ENCODE measurements at places on chromosomes 5 and 9. TPM values are rescaled to one million over a fixed set of nuclear protein-coding genes. Genes with fewer than 3 reads are reported as not detected.
A peak's percentile ranks its signal among the peaks of the same experiment; 100 is the strongest.

Gene SPOCK1
- 5.5 TPM for polyA plus RNA-seq

Gene ELOVL7
- 0.20 TPM for polyA plus RNA-seq

Gene ZNF366
- 2.5 TPM for polyA plus RNA-seq

Gene PALM2AKAP2
- polyA plus RNA-seq = 28.9 TPM

Gene PHF24
- 0.13 TPM for polyA plus RNA-seq

Gene GHR
- polyA plus RNA-seq = 22.3 TPM

DNA sequence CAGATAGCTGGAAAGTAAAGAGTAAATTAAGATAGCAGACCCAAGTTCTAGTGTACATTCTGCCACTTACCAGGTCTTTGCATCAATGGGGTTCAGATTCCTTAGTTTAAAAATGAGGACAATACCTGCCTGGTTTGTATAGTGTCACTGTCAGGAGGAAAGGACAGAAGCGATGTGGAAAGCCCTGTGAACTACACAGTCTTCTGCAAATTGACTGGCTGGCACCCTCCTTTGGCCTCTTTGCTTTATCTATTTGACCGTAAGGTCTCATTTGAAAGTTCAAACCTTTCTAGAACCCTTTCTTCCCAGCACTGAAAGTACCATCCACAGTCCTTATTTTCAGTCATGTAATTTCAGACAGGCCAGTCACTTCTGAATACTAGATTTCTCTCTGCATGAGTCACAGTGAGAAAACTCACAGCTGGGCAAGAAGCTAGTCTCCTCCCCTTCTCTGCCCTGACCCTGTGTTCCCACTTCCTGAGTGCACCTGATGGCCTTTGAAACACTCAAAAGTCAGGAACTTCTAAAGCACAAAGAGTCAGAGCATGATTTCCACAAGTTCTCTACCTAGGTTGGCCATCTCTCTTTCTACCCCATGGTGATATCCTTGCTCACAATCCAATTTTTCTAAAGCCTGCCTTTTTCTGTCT, 91.3 kb upstream of the RASEF start:
- DNase-seq = no peak

DNA sequence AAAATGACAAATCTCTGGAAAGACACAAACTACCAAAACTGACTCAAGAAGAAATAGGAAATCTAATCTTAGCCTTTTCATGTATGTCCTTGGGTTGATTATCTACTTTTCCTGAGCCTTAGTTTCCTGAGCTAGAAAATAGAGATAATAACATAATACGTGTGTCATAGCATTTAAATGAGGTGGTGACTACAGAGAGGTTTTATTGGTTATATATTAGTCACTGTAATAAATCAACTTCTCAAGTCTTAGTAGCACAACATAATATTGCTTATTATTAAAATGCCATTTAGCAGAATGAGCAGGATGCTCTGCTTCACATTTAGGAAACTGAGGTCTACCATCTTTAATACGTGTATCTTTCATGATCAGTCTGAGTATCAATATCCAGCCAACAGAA, 7.1 kb upstream of the PJA2 start:
- DNase-seq = no peak

DNA sequence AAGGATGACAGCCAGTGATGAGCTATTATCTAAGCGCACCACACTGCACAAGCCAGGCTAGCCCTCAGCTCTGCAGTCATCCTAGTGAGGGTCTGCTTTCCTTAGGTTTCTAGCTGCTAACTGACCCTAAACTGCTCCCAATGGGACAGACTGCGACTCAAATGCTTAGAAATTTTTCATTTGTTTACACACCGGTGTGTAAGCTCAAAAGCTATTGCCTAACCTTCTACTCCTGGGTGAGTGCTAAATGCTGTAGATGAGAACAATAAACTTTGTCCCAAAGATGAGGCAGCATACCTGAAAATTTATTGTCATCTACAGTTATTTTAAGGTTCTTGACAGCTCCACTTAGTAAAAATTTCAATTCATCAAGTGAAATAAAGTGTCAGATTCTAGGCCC, 311.4 kb downstream of the TMEM167A start:
- no peak for DNase-seq

DNA sequence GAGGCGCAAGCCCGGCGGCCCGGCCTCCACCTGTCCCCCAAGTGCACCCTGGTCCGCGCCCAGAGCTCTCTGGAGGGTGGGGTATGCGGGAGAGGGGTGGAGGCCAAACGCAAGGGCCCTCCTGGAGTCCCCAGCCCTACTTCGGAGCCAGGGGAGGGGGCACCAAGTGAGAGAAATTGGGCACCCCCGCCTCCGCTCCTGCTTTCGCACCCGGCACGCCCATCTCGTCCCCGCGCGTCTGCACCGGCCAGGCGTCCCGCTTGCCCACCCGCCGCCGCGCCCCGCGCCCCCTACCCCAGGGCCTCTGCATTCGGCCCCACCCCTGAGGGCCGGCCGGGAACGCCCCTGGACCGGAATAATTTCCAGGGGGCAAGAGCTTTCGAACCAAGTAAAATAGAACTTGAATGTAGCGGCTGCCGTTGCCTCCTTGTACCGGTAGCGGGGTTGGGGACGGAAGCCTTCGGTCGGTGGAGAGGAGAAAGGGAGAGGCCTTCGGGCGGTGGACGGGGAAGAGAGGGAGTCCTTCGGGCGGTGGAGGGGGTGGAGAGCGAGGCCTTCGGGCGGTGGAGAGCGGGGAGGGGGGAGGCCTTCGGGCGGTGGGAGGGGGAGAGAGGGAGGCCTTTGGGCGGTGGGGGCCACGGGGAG, 694 bp upstream of the PHPT1 start:
- DNase-seq = no peak

DNA sequence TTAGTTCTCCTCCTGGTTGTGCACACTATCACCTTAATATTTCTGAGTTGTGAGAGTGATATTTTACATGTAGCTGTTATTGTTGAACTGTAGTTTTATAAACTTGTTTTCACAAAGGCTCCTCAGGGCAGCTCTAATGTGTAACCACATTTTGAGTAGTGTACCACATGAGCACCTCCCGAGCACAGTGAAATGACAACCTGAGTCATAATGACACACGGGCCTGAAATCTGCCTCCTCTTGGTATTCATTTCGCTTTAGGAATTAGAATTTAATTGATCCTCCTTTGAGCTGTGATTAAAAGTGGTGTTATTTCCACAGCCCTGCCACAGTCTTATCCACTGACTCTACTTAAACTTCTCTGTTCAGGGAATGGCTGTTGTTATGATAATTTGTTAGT, 7.9 kb downstream of the MTRR start:
- DNase-seq = no peak

DNA sequence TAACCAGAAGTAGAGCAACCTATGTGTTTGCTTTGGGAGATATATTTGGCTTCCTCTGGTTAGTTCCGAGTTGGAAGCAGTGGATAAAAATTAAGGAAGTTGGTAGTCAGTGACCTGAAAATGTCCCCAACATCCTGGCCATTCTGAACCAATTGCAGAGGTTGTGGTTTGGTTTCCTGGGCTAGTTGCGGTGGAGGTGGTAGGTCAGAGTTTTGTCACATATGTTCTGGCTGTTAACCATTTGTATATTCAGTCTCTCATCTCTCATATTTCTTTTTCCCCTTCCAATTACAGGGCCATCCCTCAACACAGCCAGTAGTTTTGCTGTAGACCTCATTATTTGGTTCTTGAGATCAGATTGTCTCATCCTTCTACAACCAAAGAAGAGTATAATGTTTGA, 1026.9 kb downstream of the PTPRD start:
- no peak for DNase-seq

DNA sequence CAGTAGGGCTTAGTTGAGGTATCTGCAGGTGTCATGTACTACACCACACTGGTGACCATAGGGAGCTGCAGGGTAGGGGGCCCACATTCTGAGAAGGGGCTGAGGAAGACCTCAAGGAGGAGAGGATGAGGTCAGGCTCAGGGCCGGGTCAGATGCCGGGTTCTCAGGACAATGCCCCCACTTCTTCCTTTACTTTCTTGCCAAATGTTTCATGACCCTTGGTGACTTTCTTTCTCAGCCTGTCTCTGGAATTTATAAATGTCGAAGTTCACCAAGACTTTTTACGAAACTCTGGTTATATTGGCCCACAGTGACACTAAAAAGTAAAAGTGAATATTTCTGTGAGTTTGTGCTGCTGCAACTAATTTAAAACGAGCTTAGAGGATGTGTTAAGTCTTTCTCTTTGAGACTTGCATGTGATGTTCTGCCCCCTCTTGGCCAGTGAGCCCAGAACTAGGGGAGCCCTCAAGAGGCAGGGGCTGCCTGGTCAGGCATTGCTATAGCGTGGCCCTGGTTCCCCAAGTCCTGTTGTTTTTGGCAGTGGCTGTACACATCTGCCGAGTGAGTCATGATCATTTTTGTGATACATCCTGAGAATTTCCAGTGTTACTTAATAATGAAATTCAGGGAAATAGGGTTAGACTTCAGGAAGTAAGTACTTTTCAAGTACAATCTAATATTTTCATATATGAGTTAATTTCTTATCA, 11.2 kb downstream of the ACO1 start:
- peak; percentile 69 for DNase-seq

DNA sequence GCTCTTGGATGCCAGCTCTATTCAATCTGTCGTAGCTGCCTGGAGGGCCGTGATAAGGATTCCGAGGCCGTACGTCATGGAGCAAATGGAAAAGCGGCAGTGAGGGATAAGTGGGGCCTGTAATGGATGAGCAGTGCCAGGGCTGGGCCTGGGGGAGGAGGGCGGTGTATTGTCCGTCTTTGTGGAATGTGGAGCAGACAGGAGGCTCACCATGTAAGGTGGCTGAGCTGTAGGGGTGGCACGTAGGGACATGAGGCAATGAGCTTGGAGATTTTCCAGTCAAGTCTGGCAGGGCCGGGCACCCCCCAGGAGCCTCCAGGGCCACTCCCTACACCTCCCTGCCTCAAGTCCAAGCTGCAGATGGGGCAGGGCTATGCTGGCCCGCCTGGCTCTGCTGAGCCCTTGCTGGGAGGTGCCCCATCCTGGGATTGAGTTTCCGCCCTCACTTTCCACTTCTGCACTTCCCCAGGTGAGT, 29.2 kb downstream of the NCS1 start:
- no peak for DNase-seq

DNA sequence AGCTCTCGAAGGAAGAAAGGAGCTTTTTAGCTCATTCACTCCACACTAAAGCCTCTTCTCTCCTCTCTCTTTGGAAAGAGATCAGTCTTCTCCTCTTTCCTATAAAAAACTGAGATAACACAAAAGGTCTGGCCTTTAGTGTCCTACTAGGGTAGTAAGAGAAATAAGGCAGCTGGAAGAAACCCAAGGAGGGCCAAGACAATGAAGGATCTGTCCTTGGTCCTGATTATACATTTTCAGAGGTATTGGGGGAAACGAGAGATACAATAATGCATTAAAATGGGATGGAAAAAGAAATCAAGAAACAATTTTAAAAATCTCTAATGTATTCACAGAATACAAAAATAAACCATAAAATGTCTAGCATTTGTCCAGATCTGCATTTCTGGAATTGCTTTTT, 184.0 kb downstream of the SLF1 start:
- no peak for DNase-seq

DNA sequence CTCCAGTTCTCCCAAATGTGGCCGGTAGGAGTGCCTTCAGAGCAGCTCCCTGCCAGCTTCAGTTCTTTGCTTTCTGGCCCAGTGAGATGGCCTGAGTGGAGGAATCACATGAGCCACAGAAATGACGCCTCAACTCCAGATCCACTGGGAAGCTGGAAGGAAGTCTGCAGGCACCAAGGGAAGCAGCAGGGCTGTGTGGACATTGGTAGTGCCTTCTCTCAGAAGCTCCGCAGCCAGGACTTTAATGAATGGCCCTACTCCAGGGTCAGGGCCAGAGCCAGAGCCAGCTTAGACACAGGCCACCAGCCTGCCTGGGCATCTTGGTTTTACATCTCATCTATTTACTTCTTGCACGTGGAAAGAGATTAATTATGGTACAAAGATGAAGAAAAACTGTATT, 12.0 kb upstream of the PSMB7 start:
- DNase-seq = no peak

GRCh38 chr9:74173284-74173683, 323.9 kb upstream of the RORB start:
- DNase-seq = no peak

- peak; percentile 97 for DNase-seq
Observed at GRCh38 chr9:23826120-23826629, at the start of gene ELAVL2. TSS of gene ELAVL2 (minus strand) at chr9:23826240. CDS start at chr9:23762234, 64,006 bp downstream.

- no peak for DNase-seq
Observed at GRCh38 chr5:180806351-180807011, 3.9 kb upstream of the MGAT1 start.

- DNase-seq = no peak
Observed at GRCh38 chr9:89716559-89716958, 111.7 kb downstream of the GADD45G start.

GRCh38 chr5:159034083-159034824, 65.5 kb downstream of the EBF1 start:
- DNase-seq = no peak

GRCh38 chr5:35408146-35408545, 177.9 kb upstream of the PRLR start:
- DNase-seq = no peak

DNA sequence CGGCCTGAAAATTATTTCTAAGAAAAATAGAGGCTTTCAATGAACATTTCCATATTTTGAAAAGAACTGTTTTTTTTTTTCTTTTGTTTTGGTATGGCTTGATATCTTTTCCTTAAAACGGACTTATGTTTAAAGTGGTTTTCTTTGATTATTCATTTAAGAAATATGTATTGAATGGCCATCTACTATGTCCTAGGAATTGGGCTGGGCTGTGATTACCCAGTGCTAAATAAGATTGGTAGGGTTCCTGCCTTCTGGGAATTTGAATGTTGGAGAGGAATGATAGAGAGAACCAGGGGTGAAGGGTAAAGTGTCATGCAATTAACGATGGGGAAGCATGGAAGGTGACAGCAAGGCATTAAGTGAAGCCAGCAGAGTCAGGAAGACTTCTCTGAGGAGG, 33.2 kb downstream of the TNFSF8 start:
- DNase-seq = no peak

DNA sequence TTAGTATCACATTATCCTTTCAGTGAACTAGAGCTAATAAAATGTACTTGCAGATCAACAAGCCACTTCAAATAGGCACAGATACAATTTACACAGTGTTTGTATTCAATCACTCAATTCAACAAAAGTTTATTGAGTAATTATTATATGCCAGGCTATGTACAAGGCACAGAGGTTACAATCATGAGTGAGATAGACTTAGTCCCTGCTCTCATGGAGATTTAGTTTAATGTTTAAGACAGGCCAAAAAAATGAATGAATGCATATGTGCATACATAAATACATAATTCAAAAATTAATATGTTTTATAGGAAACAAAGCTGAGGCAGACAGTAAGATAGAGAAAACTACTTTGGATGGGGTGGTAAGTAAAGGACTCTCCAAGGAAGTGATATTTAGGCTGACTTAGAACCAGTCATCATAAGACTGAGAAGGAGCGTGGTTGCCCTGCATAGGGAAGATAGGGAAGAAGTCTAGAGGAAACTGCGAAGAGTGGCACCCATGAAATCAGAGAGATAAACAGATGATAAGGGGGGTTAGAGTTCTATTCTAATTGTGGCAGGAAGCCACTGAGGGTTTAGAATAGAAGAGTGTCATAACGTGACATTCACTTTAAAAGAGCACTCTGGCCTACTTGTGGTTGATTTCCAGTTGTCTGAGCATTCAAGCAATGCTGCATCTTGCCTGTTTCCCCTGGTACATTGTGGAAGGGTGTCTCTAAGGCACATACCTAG, 49.7 kb upstream of the GRAMD2B start:
- no peak for DNase-seq
